Activated T-cell treated with anti-CD3 and anti-CD28 coated beads, Interleukin-2, amount 50 U/mL, for 72 hours (primary cell): ENCODE measurements at places on chromosomes 7 and 10.
A peak's percentile ranks its signal among the peaks of the same experiment; 100 is the strongest.

- no peaks in the 10 kb centered on the region for H3K36me3 ChIP-seq
- no peaks in the 10 kb centered on the region for H3K27me3 ChIP-seq
These were observed 20.6 kb upstream of the CDCA7L start for GRCh38 chr7:21966271-21966670.

DNA sequence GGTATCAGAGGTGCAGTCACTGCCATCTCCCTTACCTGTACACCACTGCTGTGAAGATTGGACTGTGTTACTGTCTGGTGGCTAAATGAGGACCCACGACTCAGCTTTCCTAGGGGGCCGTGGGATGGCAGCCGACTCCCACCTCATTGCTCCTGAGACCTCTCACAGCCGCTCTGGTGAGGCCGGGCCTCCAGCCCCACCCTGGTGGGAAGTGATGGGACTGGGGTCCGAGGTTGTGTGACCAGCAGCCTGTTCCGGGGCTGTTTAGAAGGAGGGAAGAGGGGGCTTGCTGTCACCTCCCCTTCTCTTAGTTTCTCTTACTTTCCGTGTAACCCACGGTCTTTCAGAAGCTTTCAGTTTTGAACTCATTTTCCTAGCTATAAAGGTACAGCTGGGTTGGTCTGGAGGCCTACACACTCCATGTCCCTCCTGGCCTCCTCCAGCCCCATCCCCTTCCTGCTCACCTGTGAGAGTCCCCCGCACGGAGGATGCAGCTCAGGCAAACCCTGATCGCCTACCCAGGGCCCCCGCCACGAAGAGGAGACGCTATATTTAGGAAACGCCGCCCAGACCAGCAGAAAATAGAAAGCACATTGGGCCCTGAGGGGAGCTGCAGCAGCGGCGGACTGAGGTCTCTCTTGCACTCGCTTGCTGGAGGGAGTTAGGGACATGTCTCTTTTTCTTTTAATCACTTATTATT lies 4.6 kb downstream of the EMX2 start:
- no peak overlapping the region for H3K27ac ChIP-seq
- peak overlapping the region; percentile 72 for H3K4me3 ChIP-seq
- H3K27me3 ChIP-seq, result peaks cover 81% of the 10 kb centered on the region
- no peak for DNase-seq
- peaks cover 39% of the 10 kb centered on the region for H3K4me1 ChIP-seq

DNA sequence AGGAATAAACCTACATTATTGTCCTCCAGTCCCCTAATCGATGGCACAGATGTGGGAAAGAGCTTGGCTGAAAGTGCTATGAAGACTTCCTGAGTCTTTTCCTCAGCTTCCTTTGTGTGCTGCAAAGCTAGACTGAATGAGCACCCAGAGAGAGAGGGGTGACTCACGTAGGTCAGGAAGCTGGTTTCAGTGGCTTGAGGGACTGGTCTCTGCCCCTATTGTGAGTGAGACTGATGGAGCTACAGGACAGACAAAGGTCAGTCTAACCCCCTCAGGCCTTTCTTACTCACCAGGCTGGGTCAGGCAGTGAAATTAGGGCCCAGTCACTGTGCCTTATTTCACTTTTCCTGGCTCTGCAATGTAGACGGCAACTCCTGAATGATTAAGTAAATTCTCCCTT lies 171.1 kb upstream of the GRB10 start:
- no peak for DNase-seq
- no peaks in the 10 kb centered on the region for H3K27me3 ChIP-seq
- H3K27ac ChIP-seq, result no peak overlapping the region
- H3K4me1 ChIP-seq, result no peaks in the 10 kb centered on the region
- H3K36me3 ChIP-seq, result peaks cover 1% of the 10 kb centered on the region

- peaks cover 6% of the 10 kb centered on the region for H3K4me1 ChIP-seq
- DNase-seq, result no peak
- H3K4me3 ChIP-seq, result no peak overlapping the region
These were observed 11.8 kb downstream of the EPHA1 start for GRCh38 chr7:143396625-143397556.

DNA sequence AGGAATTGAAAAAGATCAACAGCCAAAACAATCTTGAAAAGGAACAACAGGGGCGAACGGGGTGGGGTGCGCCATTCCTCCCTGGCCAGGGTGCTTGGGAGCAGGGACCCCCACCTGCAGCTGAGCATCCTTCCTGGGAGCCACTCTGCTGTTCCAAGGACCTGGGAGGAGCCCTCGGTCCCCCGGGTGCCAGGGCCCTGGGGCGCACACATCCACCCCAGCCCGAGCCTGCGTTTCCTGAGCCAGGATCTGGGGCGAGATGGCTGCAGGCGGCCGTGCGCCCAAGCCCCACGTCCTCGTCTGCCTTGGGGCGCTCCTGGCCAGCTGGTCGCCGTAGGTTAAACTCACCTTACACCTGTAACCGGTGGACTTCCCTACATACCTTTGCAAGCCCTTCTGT lies 10.6 kb downstream of the AP3M1 start:
- H3K27ac ChIP-seq, result no peak overlapping the region
- peaks cover 3% of the 10 kb centered on the region for H3K4me1 ChIP-seq
- H3K36me3 ChIP-seq, result peaks cover 16% of the 10 kb centered on the region
- DNase-seq, result no peak
- no peaks in the 10 kb centered on the region for H3K27me3 ChIP-seq

GRCh38 chr7:68183176-68183575 lies 1186.5 kb downstream of the TYW1 start:
- no peak overlapping the region for H3K4me3 ChIP-seq
- H3K27ac ChIP-seq, result no peak overlapping the region
- no peak for DNase-seq
- no peaks in the 10 kb centered on the region for H3K27me3 ChIP-seq
- peaks cover 2% of the 10 kb centered on the region for H3K36me3 ChIP-seq

GRCh38 chr7:2665359-2665791 lies 22.6 kb upstream of the AMZ1 start:
- H3K4me1 ChIP-seq, result no peaks in the 10 kb centered on the region
- no peak overlapping the region for H3K27ac ChIP-seq

DNA sequence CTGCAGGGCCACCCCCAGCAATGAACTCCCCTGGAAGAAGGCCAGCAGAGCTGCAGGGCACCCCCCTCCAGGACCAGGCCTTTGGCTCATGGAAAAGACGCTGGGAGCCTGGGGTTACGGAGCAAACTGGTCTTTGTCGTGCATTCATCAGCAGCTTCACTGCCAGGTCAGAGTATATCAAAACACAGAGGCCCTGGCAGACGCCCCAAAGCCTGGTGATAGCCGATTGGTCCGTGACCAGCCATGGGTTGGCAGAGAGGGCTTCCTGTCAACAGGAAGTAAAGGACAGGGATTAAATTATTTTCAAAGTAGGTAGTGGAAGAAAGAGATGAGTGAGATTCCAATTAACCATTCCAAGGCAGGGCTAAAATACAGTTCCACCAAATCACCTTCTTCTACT lies 9.0 kb downstream of the PRKAG2 start:
- no peak overlapping the region for H3K27ac ChIP-seq
- H3K27me3 ChIP-seq, result no peaks in the 10 kb centered on the region
- DNase-seq, result no peak
- no peak overlapping the region for H3K4me3 ChIP-seq

DNA sequence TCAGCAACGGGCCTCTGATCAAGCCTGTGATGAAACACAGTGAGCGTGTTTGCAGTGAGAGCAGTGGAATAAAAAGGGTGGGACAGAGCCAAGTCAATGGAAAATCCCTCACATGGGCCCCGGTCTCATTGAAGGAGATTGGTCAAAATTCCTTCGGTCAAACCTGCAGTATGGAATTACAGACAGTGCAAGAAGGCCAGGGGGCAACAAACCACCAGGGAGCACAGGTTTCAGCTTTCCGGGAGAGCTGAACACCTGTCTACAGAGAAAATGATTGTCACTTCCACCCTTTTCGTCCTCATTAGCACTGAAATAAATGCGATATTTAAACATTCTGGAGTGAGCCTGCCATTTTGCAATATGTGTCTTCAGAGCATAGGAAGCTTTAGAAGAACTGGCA lies 92.9 kb downstream of the GPR26 start:
- H3K27me3 ChIP-seq, result peaks cover 30% of the 10 kb centered on the region
- no peak overlapping the region for H3K27ac ChIP-seq
- no peak overlapping the region for H3K4me3 ChIP-seq
- no peaks in the 10 kb centered on the region for H3K4me1 ChIP-seq
- DNase-seq, result no peak

- H3K4me3 ChIP-seq, result no peak overlapping the region
- H3K27ac ChIP-seq, result no peak overlapping the region
- H3K27me3 ChIP-seq, result no peaks in the 10 kb centered on the region
- DNase-seq, result no peak
- H3K36me3 ChIP-seq, result peaks cover 1% of the 10 kb centered on the region
These were observed 113.8 kb upstream of the KLF6 start for GRCh38 chr10:3898821-3899220.
